ENCODE measurements at places on chromosomes 11 and 22. TPM values are rescaled to one million over a fixed set of nuclear protein-coding genes. Genes with fewer than 3 reads are reported as not detected.

KCNJ11 gene
- 173 TPM for total RNA-seq

MRPL40 gene
- 53.7 TPM for total RNA-seq

MIOX gene
- not detected for total RNA-seq

TREH gene
- total RNA-seq, result not detected

TUBA8 gene
- total RNA-seq, result 128 TPM

TRIM34 gene
- 0.48 TPM for total RNA-seq

MB gene
- total RNA-seq, result 6,836 TPM

- no peak for DNase-seq
Measured at GRCh38 chr11:131600628-131601027, 230.2 kb downstream of the NTM start.

- DNase-seq, result peak; percentile 44
Measured at GRCh38 chr22:40422558-40423309, 52.3 kb downstream of the SGSM3 start.

DNA sequence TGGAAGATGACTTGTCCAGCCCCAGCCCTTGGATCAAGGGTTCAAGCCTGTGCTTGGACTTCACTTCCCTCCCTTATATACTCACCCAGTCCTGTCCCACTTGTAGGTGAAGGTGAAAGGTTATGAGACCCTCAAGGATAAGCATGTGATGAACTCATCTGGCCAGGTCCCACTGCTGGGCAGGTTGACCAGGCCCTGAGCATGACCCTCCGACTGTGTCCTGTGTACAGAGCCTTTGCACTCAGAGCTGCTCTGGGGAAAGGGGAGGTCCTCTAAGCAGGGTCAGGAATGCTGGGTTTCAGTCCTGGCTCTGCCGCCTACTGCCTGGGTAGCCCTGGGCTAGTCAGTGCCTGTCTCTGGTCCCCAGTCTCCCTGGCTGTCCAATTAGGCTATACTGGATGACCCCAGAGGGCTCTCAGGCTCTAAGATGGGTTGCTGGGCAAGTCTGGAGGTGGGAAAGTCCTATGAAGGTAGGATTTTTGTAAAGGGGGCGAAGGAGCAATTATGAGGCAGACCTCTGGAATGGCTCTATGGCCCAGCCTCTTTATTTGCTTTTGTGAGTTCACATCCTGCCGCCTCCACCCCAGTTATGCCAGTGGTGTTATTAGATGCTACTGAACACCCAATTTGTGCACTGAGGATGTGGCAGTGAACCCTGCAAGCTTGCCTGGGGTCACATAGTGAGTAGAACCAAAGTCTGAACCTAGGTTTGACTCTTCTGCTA, 14.1 kb downstream of the DGAT2 start:
- DNase-seq, result no peak

DNA sequence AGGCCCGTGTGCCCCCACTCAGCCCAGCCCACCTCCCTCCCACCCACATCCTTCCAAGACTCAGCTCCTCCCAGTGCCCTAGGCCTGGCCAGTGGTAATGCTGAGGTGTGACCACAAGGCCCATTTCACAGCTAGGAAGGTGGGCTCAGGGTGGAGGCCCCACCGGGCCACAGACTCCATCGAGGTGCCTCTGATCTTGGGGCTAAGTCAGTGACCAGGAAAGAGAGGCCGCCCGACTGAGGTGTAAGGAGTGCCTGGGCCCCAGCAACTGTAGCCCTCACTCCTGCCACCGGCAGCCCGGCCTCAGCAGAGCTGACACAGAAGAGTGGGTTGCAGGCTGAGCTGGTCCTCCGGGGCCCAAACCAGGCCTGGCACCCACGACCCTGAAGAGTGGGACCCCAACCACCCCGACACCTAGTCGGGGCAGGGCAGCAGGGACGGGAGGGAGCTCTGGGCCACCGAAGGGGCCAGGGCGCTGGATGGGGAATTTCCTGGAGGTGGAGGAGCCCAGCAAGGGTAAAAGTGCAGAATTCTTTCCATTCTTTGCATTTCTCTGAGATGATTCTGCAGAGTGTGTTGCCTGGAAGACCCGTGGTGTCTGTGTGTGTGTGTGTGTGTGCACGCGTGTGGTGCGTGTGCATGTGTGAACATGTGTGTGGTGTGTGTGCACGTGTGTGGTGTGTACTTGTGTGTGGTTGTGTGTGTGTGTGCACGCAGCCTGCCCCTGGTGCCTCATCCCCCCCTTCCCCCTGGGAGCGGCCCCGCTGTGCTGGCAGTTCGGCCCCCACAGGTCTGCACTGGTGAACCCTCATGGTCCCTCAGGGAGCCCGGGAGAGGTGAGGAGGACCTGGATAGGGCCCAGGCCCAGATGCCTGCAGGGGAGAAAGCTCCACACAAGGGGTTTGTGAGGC, 8.3 kb upstream of the PIM3 start:
- DNase-seq, result no peak

- DNase-seq, result no peak
Measured at GRCh38 chr11:73239571-73240189, 21.6 kb downstream of the P2RY2 start.

- DNase-seq, result no peak
Measured at GRCh38 chr11:67561971-67562619, 21.5 kb upstream of the GSTP1 start.

GRCh38 chr11:73142128-73142377, at the start of gene FCHSD2:
Gene FCHSD2 (minus strand): TSS chr11:73142318. CDS start chr11:73141877, 441 bp downstream.
- no peak for DNase-seq

DNA sequence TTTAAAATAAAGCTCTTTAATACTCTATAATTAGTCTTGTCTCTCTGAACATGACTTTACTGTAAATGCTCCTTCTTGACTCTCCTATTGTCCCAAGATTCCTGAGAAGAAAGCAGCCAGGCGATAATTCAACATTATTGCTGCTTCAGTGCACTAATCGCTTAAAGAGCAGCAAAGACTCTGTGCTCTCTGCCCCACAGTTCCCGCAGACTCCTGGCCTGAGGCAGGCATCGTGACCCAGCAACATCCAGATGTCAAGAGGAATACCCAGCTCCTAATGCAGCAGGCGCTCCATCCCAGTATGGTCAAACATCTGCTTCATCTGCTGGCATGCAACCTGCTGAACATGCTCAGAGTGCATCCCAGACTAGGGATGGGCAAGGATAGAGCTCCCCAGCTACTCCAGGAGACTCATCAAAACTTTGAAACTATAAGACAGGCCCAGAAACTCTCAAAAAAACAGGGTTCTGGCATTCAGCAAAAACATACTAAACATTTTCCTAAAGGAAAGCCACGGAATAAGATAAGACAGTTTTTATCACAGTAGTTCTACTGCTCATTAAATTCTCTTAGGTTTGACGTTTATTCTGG, 270.0 kb downstream of the SOX6 start:
- no peak for DNase-seq

- DNase-seq, result no peak
Measured at GRCh38 chr11:126817096-126817495, 183.5 kb downstream of the KIRREL3 start.

GRCh38 chr22:50218996-50219727, 18.4 kb downstream of the SELENOO start:
- peak; percentile 84 for DNase-seq

DNA sequence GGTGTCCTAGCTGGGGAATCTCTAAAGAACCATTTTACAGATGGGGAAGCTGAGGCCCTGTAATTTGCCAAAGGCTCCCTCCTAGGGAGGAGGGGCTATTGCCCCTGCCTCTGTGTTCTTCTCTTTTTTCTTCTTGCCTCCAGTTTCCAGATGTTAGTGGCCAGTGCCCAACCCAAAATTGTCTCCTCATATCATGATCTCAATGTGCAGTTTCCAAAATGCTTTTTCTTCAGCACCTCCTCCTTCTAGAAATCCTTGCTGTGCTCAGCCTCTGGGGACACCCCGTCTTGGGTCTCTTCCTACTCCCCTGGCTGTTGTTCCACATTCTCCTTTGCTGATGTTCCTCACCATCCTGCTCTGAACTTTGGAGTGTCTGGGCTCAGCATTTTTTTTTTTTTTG, 9.5 kb upstream of the CHRM1 start:
- no peak for DNase-seq

DNA sequence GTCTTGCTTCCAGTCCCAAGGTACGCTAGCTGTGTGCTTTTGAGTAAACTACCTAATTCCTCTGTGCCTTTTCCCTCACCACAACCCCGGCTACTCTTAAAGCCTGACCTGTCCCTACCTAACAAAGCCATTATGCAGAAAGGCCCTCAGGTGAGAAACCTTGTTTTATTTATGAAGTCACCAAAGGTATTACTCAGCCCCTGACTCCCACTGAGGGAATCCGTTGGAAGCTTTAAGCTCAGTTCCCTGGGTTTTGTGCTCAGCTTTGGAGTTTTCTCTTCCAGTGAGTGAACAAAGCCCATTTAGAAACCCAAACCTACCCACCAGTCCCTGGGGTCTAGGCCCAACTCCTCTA, 90.9 kb downstream of the APIP start:
- DNase-seq, result no peak

- DNase-seq, result no peak
Measured at GRCh38 chr22:28381429-28382167, 298.0 kb downstream of the TTC28 start.

GRCh38 chr22:31272522-31273446, 19.5 kb downstream of the PIK3IP1 start:
- DNase-seq, result no peak

- no peak for DNase-seq
Measured at GRCh38 chr22:26650722-26651421, 6.5 kb upstream of the MIAT start.

- no peak for DNase-seq
Measured at GRCh38 chr11:71075871-71076420, 176.4 kb downstream of the SHANK2 start.

- DNase-seq, result no peak
Measured at GRCh38 chr11:8266246-8267241, 2.9 kb upstream of the LMO1 start.

DNA sequence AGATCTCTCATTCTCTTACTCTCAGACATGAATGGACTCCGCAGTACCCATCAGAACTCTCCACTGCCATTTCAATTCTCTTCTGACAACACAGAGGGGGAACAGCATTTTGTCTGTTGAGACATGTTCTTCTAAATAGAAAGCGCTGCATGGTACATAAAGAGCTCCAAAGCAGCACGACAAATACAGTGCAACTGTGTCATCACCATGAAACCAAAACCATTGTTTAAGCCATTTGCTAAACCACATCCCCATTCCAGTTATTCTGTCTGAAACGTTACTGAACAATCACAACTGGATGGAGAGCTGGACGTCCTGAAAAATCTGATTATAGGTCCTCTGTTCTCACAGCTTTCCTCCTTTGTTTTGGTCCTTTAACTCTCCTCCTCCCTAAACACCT, 17.9 kb upstream of the TENM4 start:
- no peak for DNase-seq

- peak; percentile 88 for DNase-seq
Measured at GRCh38 chr11:46352063-46352841, 5.0 kb downstream of the DGKZ start.
